ENCODE measurements at places on chromosomes 5 and 9.

GRCh38 chr9:117783828-117784227, 79.6 kb downstream of the TLR4 start:
- no peak for DNase-seq

GRCh38 chr5:3226196-3226920, 369.3 kb upstream of the IRX1 start:
- DNase-seq: peak; percentile 29

DNA sequence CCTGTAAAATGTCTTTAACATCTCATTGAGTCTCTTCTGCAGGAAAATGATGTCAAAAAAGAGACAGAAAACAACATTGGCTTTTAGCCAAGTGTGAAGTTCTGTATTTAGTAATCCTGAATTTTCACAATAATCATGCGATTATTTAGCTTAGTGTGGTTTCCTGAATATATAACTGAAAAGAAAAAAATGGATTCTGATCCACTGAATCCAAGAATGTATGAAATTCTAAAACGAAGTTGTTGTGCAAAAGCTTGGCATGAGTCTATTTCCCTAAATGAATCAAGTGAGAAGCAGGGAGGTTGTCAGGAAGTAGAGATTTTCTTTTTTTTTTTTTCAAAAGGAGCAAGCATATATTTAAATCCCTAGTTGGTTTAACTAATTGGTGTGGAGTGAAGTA, 145.9 kb upstream of the CDH6 start:
- DNase-seq: no peak

- DNase-seq: no peak
Measured at GRCh38 chr9:114054191-114054690, 23.9 kb downstream of the AMBP start.

DNA sequence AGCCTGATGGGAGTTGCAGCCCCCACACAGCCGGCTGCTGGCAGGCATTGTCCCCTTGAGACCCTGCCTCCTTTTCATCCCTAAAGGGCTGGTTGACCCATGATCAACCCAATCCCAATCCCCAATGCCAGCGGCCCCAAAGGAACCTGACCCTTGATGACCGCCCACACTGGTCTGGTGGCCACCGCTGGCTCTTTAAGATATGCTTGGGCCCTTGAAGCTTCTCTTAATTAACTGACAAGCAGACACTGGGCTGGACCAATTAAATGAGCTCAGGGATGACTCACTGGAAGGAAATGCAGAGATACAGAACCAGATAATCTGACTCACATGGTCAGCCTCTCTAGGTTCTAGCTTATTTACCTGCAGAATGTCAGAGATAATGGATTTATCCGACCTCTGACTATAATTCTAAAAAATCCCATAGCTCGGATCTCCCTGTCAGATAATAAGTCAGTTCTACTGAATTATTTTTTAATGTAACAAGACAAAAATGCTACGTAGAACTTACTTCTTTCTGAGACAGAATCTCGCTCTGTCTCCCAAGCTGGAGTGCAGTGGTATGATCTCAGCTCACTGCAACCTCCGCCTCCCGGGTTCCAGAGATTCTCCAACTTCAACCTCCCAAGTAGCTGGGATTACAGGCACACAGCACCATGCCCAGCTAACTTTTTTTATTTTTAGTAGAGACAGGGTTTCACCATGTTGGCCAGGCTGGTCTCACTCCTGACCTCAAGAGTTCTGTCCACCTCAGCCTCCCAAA, 11.1 kb upstream of the MLANA start:
- DNase-seq: no peak

- DNase-seq: peak; percentile 58
Measured at GRCh38 chr9:95008151-95008771, 281.8 kb downstream of the AOPEP start.

DNA sequence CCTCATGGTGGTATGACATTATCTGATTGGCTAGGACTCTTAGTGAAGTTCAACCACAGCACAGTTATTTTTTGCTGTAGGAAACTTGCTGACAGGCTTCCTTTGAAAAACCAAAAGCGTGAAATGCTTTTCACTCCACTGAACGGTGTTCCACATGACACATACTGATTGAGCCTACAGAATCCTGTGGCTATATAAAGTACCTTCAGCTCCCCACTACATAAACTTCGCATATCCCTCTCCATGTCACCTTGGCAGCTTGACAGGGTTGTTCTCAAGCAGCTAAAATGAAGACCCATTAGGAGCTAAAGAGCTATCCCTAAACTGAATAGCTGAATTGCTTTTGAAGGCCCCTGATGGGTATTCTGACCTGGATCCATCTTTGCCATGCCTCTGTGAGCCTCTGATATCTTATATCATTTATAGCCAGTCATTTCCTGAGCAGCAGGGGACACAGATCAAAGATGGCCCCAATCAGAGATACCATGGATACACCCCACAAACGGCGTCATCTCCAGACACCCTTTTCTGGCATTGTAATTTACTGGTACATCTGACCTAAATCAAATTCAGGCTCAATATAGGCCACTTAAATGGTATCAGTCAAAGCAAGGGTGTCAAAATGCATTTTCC, 91.5 kb downstream of the APBA1 start:
- DNase-seq: no peak

DNA sequence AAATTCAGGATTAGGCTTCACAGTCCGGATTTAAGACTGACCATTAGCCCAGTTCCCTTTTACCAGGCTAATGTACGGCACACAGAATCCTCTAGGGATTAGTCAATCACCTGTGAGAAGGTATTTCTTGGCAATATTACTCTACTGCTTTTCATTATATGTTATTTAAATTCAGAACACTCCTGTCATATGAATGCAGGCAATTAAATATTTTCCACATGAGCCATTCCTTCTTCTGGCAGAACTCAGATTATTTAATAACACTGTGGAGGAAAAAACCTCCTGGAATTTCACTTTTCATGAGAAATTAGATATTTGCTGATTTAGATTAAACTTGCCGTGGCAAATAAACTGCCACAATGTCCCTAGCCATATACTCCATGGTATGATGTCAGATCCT, 1357.5 kb upstream of the C9orf72 start:
- DNase-seq: no peak

- no peak for DNase-seq
Measured at GRCh38 chr9:27408482-27408881, 111.5 kb upstream of the EQTN start.

DNA sequence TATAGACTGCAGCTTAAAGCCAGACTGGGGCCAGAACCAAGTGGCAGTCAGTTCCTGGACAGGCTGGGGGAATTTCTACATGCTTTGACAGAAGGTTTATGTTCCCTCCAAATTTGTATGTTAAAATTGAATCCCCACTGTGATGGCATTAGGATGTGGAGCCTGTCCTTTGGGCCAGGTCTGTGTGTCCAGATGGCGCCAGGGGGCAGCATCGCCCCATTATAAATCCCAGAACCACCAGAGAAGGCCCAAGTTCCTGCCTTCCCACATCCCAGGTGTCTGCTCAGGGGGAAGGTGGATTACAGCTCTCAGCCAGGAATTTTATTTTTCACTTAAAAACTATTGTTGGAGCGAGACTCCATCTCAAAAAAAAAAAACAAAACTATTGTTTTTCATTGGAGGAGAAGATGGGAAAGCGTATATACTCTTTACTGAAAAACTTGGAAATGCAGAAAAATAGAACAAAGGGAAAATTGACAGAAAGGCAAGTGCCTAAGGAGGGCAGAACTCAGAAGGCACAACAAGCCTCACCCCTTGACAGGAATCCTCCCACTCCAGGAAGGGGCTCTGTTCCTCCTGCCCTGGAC, 5.0 kb downstream of the IL3 start:
- DNase-seq: peak; percentile 15

DNA sequence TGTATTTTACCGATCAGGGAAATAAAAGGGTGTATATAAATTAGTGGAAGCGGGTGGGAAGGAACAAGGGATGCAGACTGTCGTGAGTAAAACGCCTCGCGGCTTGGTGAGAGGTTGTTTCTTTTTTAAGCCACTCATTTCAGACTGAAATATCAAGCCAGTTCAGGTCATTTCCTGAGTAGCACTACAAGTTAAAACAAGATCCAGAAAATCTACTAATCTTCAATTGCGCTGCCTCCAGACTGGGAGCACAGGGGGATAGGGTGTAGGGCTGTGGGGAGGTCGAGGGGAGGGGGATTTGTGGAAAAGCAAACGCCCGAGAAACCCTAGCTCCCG, 140.8 kb downstream of the TSSK1B start:
- DNase-seq: no peak

- no peak for DNase-seq
Measured at GRCh38 chr5:314676-315487, 6.6 kb upstream of the AHRR start.

GRCh38 chr9:13993632-13994185, 320.2 kb downstream of the NFIB start:
- DNase-seq: no peak

DNA sequence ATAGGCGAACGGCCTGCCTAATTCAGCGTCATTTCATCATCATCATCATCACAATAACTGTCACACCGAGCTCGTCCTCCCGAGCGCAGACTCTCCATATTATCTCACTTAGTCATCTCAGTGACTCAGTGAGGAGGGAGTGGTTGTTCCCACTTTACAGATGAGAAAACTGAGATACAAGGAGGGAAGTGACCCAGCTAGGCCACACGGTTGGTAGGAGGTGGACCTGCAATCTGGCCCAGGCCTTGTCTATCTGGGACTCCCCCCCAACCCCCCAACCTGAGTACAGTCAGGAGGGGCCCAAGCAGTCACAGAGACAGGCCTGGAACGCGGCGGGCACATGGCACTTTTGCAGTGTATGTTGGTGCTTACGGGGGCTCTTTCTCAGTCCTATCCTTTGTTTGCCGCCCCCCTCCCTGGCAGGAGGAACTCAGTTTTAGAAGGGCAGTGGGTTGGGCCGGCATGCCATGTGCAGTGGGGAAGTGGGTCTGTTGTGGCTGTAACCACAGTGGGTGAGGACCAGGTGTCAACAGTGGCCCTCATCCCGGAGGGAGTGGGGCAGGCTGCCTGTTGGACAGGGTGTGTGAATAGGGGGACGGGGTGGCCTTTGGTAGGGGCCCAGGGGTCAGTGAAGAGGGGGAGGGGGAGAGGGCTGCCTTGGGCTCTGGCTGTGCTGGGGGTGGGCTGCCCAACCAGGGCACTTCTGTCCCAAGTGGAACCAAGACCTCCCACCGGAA, 1.7 kb upstream of the RXRA start:
- no peak for DNase-seq

DNA sequence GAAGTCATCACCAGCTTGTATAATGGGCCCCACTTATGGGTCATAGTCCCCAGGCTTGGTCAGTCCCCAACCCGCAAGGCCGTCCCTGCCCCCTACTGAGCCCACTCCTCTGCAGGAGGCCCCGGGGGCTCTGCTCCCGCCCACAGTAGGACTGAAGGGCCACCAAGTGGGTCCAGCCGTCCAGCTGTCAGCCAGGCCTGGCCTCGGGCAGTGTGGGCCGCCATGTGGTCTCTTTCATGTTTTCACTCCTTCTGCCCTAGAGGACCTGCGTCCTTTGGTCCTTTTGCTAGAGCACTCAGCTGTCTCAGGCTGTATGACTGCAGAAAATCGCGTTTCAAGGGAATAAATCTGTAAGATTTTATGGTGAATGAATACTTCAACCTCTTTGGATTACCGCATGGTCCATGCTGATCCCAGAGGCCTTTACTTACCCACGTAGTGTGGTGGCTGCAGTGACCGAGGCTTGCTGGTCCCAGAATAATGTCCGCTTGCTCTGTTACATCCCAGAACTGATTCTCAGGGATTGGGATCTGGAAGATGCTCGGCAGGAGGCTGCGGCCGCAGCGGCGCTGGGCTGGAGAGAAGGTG, 105.7 kb upstream of the FAM120A start:
- no peak for DNase-seq

DNA sequence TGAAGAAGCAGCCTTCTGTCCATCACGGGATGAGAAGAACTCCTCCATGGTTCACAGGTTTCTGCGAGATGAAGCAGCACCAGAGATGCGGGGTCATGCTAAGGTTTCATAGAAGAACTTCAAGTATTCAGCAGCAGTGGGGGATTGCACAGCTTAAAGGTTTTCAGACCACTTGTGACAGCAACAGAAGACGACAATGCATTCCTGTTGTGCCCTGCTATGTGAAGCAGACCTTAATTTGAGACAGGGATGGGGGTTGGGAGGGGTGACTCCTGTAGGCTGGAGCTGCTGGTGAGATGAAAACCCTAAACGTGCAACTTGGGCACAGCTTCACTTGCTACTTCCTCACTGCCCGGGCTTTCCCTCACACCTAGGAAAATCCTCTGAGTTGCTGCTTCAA, 256.0 kb downstream of the SLIT3 start:
- DNase-seq: no peak

DNA sequence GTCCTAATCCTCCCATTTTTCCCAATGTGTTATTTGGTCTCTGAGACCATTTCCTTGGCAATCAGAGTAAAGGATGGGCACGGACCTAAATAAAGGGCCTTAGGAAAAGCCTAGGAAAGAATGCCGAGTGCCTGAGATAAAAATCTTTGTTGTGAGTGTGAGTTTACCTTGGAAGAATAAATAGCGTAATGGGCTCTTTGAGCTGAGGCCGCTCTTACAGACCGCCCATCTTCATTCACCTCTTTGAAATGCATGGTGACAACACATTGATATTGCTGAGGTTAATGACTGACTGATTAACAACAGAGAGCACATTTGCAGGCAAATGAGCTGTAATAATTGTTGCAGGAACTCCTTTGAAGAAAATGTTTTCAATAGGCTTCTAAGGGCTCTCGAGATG, 1967.1 kb upstream of the WWC1 start:
- DNase-seq: no peak

DNA sequence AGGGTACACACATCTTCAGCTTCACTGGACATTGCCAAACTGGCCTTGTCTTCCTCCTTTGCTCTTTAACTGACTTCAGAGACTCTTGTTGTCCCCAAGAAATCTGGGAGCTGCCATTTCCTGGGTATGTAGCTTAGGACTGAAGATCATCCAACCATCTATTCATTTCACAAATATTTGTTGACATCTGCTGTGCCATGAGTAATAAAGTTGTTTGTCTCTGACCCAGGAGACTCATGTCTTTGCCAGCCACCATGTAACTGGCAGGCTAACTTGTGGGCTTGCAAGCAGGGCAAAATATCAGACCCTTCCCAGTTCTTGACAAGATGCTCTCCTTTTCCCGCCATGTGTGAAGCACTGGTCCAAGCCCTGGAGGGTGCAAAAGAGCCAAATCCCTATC, 17.1 kb upstream of the TOR1B start:
- no peak for DNase-seq

DNA sequence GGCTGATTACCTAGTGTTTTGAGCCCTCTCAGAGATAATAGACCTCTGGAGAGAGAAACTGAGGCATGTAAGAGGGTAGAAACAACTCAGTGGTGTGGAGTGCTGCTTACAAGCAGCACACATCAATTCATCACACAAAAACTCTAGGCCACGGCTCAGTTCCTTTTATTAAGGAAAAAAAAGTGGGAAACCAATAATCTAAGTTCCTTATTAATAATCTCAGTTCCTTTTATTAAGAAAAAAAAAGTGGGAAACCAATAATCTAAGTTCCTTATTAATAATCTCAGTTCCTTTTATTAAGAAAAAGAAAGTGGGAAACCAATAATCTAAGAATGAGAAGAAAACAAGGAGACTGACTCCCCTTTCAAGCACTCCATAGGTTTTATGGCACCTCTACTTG, 28.0 kb downstream of the TXNDC8 start:
- DNase-seq: no peak

GRCh38 chr5:143914756-143915155, 102.8 kb downstream of the HMHB1 start:
- DNase-seq: no peak

- DNase-seq: no peak
Measured at GRCh38 chr9:135726138-135726853, 24.3 kb downstream of the KCNT1 start.
